ENCODE measurements at places on chromosomes 6 and 20. TPM values are rescaled to one million over a fixed set of nuclear protein-coding genes. Genes with fewer than 3 reads are reported as not detected.

OR10C1 gene
- not detected for total RNA-seq

ADGRF5 gene
- total RNA-seq, result 43.4 TPM

NELFCD gene
- total RNA-seq, result 50.1 TPM

GRCh38 chr20:18727032-18727508 lies 86.5 kb upstream of the SCP2D1 start:
- no peak for DNase-seq

- DNase-seq, result no peak
Observed at GRCh38 chr6:29967379-29968010, 25.2 kb downstream of the HLA-A start.

THBS2 gene
- total RNA-seq, result 73.0 TPM

CNKSR3 gene
- total RNA-seq, result 2.1 TPM

FILIP1 gene
- 2.9 TPM for total RNA-seq

GRCh38 chr20:53395188-53395923 lies 198.3 kb downstream of the ZNF217 start:
- DNase-seq, result no peak

SIRPG gene
- not detected for total RNA-seq

DNA sequence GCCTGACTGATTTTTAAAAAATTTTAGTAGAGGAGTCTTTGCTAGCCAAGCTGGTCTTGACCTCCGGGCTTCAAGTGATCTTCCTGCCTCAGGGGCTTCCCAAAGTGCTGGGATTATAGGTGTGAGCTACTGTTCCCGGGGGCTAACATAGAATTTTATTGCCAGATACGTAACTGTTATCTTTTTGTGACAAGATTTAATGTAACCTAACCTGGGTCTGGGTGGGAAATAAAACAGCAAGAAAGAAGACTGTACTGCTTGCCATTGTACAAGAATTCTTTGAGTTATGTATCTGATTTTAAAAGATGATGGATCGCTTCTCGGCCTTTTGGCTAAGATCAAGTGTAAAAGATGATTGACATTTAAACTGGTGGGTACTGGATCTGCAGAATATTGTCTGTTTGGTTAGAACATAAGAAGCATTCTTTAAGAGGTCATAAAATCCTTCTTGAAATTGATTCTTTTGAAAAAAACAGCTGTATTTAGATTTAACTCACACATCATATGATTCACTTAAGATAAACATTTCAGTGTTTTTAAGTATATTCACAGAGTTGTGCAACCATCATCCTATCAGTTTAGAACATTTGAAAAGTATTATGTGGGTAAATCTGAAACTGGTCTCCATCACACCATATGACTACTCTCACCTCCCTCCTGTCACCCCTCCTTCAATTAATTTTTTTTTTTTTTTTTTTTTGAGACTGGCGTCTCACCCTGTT lies 21.6 kb downstream of the TPX2 start:
- no peak for DNase-seq

DNA sequence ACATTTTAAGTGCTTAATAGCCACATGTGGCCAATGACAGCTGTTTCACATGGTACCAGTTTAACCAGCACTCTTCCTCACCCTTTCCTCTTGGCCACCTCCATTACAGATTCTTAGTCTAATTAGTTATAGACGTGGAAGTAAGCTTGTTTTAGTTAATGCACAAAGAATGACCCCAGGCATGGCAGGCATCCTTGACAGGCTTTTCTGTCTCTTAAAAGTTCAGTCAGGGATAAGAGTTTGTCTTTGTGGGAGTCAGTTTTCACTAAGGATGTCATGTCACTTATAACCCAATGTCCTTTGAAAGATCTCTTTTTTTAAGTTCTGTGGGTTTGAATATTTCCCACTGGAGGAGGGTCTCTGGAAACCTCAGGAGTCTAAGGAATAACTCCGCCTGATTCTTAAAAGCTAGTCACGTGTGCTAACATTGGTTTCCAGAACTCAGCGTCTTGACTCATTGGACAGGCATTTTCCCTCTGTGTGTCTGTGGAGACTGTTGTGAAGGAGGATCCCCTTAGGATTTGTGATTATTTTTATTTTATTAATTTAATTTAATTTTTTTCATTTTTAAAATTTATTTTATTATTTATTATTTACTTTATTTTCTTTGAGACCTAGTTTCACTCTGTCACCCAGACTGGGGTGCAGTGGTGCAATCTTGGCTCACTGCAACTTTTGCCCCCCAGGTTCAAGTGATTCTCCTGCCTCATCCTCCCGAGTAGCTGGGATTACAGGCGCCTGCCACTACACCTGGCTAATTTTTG lies 171.4 kb downstream of the ZFAND3 start:
- DNase-seq, result no peak

MYMX gene
- 0.88 TPM for total RNA-seq

DNA sequence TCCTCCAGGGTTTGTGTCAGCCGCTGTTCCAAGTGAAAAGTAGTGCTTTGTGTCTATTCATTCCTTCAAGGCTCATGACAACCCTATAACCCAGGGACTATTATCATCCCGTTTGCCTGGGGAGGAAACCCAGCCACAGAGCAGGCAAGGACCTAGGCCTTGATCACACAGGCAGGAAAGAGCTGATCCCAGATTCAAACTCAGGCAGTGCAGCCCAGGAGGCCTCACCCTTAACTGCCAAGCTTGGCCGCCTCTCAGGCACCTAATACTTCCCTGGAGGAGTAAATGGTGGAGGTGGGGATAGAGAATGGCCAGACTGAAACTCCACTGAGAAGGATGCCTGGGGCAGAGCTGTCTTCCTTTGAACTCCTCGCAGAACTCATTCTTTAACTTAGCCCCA lies 215.1 kb upstream of the QKI start:
- no peak for DNase-seq

GRCh38 chr20:63580796-63581461 lies 6.9 kb upstream of the HELZ2 start:
- DNase-seq, result peak; percentile 80

GRCh38 chr6:32854376-32855178 lies 585 bp downstream of the PSMB9 start:
- no peak for DNase-seq

DNA sequence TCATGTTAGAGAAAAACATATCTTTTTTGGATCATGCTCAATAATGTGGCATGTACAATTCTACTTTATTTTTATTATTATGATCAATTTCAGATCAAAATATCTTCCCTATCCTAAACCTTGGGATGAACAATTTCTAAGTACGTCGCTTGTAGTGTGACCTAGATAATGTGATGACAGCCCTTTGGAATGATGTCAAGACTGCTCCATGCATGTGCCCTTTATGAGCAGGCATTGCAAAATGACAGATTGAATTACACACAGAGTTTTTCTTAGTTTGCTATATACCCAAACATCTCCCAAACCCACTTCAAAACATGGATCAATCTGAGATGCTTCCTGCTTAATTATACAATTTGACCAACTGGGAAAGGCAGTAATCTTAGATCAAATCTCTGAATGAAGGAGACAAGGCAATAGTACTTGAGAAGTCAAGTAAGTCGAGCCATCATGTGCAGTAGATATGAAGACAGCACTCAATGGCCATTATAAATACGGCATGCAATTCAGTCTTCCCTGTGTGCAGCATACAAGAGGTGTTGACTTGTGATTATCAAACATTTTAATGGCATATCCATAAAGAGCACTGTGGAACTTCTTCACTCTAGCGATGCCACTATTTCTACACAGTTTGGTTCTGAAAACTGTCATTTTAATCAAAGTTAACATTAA lies 294.8 kb downstream of the RNF144B start:
- no peak for DNase-seq

DNA sequence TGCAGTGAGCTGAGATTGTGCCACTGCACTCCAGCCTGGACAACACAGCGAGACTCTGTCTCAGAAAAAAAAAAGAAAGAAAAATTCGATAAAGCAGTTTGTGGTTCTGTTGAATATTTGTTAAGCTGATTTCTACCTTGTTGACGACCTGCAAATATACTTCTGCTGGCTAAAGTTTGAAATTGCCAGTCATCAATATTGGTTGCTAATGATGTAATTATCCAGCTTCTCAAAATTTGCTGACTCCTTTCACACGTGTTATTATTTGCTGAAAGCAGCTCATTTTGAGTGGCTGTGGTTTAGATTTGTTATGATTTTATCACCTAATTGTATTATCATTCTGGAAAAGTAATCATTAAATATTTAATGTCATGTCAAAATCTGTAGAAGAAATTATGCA lies 774.3 kb downstream of the QKI start:
- DNase-seq, result no peak

DNA sequence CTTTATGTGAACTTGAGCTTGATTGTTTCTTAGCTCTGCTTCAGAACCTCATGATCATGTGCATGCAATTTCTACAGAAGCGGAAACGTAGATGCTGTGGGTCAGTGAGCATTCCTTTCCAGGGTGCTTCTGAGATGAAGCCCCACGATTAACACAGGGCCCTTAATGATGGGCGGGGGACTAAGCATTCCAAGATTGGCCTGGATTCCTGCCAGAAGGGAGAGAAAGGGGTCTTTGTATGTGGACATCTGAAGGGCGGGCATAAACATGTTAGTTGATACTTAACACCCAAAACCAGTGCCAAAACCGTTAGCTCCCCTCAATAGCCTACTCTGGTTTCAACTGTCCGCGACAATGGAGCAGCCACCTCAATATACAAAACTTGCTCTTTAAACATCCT lies 46.9 kb upstream of the POU3F2 start:
- DNase-seq, result no peak

DNA sequence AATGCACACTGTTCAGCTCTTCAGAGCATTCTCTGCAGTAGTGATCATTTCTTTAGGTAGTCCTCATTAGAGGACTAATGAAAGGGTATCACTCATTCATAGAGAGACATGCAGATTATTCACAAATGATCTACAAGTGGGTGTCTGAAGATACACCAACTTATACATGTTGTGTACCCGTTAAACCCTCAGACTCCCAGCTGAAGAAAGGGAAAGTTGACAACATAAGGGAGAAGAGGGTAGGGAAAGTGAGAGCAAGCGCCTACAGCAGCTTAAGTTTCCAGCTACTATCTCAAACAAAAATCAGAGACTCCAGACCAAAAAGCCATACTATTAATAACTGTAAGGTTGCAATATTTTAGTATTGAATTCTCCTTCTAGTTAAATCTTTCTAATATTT lies 37.1 kb downstream of the FAXC start:
- DNase-seq, result no peak

GRCh38 chr20:63695424-63696305 lies 787 bp upstream of the TNFRSF6B start:
- no peak for DNase-seq

All from breast epithelium (tissue), 4 donors.